CD4-positive, alpha-beta T cell treated with Interleukin-6 for 4 hours (primary cell): ENCODE measurements at places on chromosomes 5 and 9.

- DNase-seq: no peak
Measured at GRCh38 chr9:122221183-122221811, 7.5 kb downstream of the LHX6 start.

DNA sequence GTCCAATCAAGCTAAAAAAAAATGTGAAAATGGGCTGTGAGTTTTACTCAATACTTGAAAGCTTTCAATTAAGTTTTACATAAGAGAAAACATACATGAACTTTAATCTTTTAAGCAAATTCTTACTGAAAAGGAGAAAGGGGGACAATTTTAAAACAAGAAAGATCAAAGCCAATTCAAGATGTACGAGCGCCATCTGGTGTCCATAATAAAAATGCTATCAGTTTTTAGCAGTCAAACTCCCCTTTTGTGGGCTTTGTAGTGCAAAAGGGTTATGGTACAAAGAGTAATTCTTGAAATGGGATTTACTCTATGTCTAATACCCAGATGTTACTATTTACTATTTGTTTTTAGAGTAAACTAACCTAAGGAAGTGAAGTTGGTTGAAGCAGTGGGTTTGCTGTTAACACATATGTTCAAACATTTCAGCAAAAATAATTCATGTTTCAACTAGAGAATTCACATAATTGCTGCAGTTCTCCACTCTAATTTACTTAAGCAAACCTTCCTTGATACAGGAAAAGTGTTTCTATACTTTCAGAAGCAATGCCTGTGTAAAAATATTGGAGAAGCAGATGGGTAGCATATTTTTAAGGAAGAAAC lies 228.2 kb upstream of the TYRP1 start:
- no peak for DNase-seq

DNA sequence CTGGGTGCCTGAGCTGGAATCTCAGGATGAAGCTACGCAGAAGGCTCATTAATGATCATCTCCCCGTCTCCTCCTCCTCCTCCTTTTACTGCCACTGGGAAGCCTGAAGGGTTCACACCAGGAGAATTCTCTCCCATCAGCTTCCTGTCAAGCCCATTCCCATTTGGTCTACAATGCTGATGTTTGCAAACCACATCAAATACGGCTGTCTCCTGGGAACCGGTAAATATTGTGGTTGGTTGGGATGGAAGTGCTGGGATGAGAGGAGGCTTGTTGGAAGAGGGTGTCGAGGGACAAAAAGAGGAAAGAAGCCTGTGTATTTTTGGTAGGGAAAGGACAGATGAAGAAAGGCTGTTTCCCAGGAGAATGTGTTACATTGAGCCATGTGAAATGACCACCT lies 13.2 kb upstream of the S1PR3 start:
- no peak for DNase-seq

DNA sequence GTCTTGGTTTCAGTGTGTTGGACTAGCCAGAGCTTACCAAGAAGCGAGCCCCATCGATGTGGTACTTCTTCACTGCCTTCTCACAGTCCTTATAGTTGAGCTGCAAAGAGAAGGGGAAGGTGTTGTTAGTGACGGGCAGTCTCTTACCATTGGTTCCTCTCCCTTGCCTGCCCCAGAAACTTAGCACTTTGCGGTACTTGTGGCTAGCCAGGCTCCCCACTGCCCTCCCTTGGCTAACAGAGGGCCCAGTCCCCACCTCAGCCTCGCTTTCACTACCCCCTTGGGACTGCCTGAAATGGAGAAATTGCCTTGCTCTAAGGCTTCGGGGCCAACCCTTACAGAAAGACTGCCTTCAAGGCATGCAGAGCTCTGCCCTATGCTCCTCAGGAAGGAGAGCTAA lies 4.3 kb downstream of the LCP2 start:
- peak; percentile 56 for DNase-seq

DNA sequence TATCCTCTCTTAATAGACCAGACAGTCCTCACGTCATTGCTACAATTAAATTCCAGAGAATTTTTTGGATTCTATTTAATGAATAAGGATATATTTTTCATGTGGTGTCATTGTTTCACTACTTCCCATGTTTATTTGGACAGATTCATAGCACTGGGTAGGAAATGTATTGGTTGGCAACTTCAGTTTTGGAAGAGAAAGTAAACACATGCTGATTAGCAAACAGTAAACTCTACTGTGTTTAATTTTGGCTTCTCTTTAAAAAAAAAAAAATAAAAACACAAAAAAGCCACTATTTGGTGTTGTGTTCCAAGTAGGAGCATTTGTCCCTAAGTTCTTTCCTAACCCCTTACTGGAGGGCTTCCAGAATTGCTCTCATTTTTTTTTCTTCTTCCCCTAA lies 77.3 kb downstream of the NFIB start:
- no peak for DNase-seq

DNA sequence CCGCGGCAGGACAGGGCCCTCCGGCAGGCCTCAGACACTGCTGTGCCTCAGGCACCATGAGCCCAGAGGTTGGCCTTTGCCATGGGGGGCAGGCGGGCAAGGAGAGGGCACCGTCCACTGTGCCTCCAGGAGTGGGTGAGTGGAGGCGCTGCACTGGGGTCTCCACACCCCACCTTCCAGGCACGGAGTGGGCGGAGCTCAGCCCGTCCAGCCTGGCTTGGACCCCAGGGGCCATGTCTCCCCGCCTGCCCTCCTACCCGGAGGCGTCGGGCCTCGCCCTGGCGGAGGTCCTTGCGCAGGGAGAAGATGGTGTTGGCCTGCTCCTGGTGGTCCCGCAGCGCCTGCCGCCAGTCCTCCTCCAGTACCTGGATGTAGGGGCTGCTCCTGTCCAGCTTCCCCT lies 3.4 kb downstream of the CARD9 start:
- no peak for DNase-seq

GRCh38 chr5:82986404-82986803 lies 90.8 kb downstream of the TMEM167A start:
- DNase-seq: no peak

GRCh38 chr5:171475596-171475995 lies 56.1 kb downstream of the FGF18 start:
- DNase-seq: no peak

- DNase-seq: no peak
Measured at GRCh38 chr9:81804306-81804705, 115.0 kb upstream of the TLE1 start.
